ENCODE measurements at places on chromosomes 5 and 9.

DNA sequence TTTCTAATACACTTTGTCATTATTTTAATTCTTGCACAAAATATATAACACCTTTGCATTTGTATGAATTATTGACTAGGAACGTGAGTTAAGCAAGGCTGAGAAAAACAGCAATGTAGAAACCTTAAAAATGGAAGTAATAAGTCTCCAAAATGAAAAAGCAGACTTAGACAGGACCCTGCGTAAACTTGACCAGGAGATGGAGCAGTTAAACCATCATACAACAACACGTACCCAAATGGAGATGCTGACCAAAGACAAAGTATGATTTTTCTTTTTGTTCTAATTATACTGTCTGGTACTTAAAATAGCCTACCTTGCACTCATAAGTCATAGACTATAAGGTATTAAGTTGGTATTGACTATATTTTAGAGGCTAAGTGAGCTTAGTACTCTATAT lies 34.4 kb downstream of the RAD50 start:
- no peak for DNase-seq

DNA sequence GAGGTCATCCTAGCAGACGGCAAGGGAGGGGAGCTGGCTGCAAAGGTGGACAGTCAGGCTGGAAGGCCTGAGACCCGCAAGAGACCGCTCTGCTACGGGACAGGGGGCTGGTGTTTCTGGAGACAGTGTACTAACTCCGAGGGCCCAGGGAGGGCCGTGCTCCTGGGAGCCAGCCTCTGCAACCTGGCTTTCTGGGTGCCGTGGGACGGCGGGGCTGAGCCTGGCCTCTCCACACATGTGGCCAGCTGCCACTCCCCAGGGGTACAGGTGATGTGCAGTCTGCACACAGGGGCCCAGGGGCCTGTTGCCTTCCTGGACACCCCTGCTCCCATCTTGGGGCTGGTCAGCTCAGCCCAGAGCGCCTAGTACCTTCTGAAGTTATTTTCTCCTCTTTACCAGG lies 92.2 kb downstream of the MRPL36 start:
- no peak for DNase-seq

DNA sequence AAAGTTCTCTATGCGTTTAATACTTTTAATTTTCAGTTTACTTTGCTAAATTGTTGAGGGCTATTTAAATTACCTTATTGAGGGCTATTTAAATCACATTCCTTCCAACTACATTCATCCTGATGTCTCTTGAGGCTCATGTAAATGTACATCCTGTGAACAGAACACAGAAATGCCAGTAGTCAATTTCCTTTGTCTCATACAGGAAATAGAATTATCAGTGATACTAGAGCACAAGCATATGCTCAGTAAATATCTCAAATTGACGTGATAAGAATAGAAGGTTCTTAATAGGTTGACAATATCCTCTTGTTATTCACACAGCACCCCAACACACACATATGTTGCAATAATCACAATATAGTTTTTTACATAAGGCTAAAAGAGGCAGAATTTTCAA lies 449.0 kb downstream of the CYLC2 start:
- no peak for DNase-seq

- DNase-seq = peak; percentile 2
Observed at GRCh38 chr5:153641183-153641688, 150.8 kb downstream of the GRIA1 start.

- no peak for DNase-seq
Observed at GRCh38 chr5:95647886-95648860, 1.6 kb downstream of the RFESD start.

DNA sequence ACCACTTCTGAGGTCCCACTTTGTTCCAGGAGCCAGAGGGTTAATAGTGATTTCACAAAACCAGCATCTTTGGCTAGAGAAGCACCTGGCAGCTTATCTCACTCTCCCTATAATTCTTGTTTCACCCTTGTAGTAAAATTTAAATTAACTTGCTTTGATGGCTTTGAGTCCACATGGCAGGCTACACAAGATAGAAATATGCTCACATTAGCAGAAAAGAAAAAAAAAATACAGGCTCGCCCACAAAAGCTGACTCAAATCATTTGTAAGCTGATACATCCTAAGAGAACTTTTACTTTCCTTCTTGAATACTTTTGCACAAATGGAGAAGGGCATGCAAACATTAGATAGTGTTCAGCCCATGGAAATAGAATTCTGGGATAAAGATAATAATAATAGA lies 36.2 kb downstream of the TNFSF15 start:
- no peak for DNase-seq

- DNase-seq = no peak
Observed at GRCh38 chr5:23451156-23451555, 56.3 kb upstream of the PRDM9 start.

- DNase-seq = no peak
Observed at GRCh38 chr5:79536193-79536906, 22.4 kb upstream of the HOMER1 start.

DNA sequence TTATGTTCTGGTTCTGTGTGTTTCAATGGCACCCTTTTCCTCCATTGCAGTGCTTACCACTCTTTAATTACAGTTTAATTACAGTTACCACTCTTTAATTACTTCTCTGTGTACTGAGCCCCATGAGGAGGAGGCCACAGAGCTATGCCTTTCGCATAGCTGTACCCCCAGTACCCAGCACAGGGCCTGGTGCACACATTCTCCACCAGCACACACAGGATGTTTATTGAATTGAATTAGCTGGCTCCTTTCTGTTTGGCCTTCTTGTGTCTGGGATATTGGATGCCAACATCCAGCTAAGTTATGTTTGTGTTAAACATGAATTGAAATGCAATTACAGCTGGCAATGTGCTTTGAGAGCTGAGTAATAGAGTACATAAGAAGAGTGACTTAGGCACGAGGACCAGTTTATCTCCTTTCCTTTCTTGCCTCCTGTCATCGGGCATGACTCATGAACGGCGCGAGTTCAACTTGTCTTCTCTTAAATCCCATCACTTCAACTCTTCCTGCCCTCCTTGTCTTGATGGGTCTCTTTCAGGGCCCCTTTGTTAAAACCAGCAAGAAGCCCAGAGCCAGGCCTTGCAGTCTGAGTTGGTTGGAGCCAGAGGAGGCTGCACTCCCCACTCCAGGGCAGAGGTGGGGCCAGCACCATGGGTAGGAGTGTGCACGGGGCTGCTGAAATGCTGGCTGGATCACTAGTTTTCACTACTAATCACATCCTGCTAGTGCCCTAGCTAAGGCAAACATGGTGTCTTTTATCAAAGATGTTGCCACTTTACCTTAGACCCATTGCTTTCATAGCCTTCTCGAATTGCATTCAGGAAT lies 37.4 kb downstream of the MVB12B start:
- DNase-seq = no peak

DNA sequence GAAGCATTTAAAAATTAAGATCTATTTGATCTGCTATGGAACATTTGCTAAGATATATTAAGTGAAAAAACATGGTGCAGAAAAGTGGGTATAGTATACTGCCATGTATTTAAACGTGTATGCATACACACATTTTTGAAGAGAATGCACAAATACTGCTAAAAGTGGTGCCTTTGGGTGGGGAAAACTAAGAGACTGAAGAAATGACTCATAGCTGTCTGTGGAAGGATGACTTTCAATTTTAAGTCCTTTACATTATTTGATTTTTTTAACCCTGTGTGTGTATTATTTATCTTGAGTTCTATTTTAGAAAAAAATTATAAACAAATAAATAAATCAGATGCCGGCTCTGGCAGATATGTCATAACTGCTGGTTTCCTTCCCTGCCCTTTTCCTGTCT lies 120.7 kb upstream of the SLIT3 start:
- DNase-seq = no peak

DNA sequence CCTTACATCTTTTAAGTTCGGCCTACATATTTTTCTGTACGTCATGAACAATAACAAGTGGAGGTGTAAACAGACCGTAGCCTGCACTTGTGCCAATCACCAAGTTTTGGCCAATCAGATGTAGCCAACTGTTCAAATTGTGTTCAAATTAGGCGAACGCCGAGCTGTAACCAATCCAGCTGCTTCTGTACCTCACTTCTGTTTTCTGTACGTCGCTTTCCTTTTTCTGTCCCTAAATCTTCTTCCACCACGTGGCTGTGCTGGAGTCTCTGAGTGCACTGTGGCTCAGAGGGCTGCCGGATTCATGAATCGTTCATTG lies 26.4 kb downstream of the TRIM14 start:
- no peak for DNase-seq

DNA sequence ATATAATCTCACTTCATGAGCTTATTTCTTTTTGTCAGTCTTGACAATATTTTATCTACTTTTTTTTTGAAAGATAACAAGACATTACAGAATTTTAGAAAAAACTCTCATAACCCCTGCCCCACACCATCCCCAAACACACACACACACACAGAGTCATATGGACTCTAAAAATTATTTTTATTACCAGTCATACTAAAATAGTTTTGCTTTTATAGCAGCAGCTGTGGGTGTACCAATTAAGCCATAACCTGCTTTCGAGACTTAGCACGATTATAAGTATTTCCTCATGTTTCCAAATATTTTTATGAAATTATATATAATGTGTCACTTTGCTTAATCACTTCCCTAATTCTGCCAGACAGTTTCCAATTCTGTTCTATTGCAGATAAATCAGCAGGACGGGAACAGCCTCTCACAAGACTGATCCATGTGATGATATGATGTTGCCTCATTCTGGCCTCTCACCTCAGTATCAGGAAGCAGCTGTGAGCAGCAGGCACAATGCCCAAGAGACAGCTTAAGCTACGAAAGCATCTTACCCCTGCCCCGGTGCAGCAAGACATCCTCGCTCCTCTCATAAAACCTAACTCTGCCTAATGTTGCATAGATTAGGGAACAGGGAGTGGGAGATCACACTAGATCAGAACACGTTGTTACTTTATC lies 7.0 kb downstream of the PDCL start:
- no peak for DNase-seq

DNA sequence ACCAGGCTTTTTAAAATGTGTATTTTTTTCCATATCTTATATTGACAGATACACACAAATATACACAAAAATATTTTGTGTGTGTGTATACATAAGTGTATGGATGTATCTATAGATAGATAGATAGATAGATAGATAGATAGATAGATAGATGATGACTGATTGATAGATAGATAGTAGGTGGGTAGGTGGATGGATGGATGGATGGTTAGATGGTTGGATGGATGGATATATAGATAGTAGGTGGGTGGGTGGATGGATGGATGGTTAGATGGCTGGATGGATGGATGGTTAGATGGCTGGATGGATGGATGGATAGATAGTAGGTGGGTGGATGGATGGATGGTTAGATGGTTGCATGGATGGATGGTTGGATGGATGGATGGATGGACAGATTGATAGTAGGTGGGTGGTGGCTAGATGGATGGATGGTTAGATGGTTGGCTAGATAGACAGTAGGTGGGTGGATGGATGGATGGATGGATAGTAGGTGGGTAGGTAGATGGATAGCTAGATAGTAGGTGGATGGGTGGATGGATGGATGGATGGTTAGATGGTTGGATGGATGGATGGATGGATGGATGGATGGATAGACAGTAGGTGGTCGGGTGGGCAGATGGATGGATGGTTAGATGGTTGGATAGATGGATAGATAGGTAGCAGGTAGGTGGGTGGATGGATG lies 156.2 kb downstream of the NR3C1 start:
- no peak for DNase-seq

- DNase-seq = no peak
Observed at GRCh38 chr9:88702985-88703384, 168.0 kb downstream of the NXNL2 start.

- DNase-seq = no peak
Observed at GRCh38 chr9:108119530-108120113, 630.1 kb upstream of the KLF4 start.

- DNase-seq = peak; percentile 9
Observed at GRCh38 chr5:127909066-127909465, 174.5 kb upstream of the SLC12A2 start.

DNA sequence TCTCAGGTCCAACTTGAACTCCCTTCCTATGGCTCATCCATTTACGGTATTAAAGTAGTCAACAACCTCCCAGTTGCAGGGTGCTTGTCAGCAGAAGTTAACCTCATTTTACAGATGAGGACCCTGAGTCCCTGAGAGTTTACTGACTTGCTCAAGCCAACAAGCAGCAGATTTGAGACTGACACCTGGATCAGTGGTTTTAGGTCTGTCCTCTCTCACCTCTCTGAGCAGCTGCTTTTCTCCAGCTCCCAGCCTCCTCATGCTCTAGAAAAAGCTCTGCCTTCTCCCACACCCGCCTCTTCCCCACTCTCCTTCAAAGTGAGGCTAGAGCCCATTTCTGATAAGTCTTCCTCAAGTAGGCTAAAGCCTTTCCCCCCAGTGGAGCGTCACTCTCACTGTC lies 56.4 kb downstream of the GABBR2 start:
- no peak for DNase-seq

GRCh38 chr5:145847499-145848497 lies 12.7 kb upstream of the PRELID2 start:
- no peak for DNase-seq

DNA sequence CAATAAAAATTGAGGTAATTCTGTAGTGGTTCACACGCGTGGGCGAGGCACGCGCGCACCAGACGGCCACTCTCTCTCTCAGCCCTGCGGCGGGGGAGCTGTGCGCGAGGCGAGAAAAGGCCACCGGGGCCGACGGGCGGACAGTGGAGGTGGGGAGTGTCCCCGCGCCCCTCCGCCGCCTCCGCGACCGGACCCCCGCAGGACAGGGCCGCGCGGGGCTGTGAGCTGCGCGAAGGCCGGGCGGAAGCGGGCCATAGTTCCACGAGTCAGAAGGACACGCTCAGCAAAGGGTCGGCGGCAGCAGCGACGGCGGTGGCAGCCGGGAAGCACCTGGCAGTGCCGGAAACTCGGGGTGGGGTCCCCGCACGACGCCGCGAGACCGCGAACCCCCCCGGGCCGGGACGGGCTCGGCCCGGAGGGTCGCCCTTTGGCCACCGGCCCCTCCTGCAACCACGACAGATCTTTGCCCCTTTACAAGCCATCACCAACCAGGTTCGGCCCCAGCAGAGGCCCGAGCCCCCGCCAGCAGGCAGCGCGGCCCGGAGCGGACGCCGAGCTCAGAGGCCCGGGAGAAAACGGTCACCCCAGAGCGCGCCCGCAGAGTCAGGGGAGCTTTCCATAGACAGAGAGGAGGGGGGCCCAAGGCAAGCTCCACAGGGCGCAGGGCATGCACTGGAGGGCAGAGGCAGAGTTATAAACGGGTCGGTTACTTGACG lies 60.9 kb downstream of the ZNF354C start:
- DNase-seq = no peak

GRCh38 chr5:167823405-167823804 lies 468.0 kb upstream of the WWC1 start:
- no peak for DNase-seq

GRCh38 chr9:87516926-87517290 lies 19.2 kb downstream of the DAPK1 start:
- DNase-seq = no peak

- no peak for DNase-seq
Observed at GRCh38 chr5:44334622-44335021, 54.6 kb downstream of the FGF10 start.

DNA sequence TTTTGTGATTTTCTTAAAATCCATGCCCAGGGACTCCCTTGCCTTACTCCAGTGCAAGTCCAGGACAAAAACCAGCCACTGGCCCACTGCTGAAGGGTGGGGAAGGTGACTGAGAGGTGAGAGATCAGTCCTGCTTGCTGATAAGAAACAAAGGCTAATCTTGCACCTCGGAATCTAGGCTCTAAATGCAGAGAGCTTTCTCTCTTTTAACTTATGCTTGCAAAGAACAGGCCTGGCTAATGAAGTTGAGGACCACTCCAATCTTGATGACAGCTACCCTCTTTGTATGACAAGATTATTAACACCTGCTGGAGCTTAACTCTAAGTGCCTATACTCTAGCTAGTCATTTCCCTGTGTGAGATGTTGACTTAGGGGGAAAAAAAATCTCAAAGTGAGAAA lies 8.8 kb downstream of the TLE1 start:
- DNase-seq = no peak

GRCh38 chr5:50420343-50420935 lies 20.6 kb downstream of the EMB start:
- DNase-seq = no peak

All from nephron progenitor cell (in vitro differentiated cells).